Aorta (tissue), 5 donors: ENCODE measurements at places on chromosomes 7 and 10. TPM values are rescaled to one million over a fixed set of nuclear protein-coding genes. Genes with fewer than 3 reads are reported as not detected.

Gene ZPBP
- total RNA-seq: not detected

DNA sequence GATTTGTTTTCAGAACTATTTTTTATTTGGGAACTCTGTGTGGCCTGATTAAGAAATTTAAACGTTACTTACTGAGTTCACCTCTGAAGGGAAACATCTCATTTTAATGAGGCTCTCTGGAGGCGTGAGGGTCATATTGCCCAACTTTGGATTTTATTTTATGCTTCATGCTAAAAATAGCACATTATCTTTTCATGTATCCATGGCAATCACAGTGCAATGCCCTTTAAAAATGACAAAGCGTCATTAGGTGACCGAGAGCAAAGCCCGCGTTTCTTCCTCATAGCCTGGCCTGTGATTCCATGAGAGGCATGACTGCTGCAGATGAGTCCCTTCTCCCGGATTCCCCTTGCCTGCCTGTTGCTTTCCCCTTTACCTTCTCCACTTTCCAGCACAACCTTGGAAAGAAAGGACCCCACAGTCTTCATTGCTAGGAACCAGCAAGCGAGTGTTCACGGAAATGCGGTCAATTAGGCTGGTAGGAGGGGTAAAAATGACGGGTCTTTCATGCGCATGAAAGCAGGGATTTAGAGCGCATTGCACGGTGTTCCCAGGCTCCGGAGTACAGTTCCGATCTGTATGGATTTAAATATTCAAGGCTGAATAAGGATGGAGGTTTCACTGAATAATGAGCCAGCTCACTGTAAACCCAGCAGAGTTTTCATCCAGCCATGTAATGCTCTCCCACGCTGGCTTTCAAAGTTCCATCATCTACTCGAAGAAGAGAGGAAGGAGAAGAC, 98.2 kb upstream of the PITRM1 start:
- DNase-seq: no peak

DNA sequence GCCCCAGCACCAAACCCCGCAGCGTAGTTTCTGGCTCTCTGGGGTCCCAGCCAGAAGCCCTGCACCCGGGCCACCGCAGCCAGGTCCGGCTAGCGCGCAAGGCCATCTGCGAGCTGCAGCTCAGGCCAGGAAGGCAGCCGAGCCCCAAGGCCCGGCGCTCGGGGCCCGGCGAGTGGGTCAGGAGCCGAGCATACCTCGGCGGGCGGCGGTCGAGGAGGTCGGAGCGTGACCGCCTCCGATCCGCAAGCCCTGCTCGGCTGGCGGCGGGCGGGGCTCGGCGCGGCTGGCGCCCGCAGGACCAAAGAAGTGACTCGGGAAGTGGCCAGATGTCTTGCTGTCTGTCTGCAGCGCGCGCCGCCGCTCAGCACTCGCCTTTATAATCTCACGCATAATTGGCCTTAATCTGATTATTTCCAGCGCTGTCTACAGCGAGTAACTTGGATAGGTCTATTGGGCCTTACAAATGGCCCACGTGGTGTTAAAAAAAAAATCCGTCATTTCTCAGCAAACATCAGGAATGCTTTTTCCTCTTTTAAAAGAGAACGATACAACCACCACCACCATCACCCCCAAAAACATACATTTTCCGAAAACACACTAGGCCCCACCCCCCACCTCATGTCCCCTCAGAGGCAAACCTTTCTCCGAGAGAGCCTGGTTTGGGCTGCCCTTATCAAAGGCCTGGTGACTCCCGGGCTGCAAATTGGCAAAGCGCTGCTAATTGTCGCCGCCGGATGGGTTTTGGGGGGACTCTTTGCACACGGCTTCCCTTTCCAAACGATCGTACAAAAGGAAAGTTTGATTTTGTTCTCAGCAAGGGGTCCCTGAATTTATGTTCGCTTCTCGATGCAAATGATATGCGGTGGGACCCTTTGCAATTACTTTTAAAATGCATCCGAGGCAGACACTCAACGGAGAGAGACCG, at the start of gene DRGX:
Gene DRGX (minus strand): TSS at position 349 of the 925 bp plus-strand sequence. CDS start 649 bp downstream, outside the sequence.
- DNase-seq: no peak

GRCh38 chr7:44893710-44894234, 8.4 kb upstream of the PURB start:
- no peak for DNase-seq

- DNase-seq: no peak
Observed at GRCh38 chr10:59432207-59432900, 70.0 kb upstream of the FAM13C start.

- no peak for DNase-seq
Observed at GRCh38 chr7:98125759-98126158, 19.1 kb downstream of the LMTK2 start.

GRCh38 chr7:100655908-100656674, at the start of gene ACTL6B:
Gene ACTL6B (minus strand): TSS chr7:100656448. CDS start chr7:100656354, 94 bp downstream.
- peak; percentile 65 for DNase-seq
